ENCODE measurements at places on chromosomes 6 and 20.

DNA sequence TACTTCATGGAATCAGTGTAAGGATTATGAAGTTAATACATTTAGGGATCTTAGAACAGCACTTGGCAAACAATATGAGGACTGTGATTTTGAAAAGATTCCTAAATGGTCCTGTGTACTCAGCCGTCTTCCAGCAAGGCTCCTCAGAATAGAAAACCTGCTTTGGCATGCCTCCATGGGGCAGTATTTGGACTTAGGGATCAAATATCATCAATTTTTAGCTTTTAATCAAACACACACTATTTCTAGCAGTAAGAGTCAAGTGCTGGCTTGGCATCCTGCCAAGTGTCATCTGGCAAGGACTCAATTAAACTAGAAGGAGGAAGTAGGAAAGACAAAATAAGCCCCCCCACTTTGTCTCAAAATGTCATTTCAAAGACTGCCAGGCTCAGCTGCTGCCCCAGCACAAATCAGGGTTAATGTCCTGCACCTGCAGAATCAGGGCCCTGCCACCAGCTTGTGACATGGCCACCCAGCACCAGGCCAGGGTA lies 40.8 kb downstream of the IYD start:
- peak; percentile 57 for DNase-seq

DNA sequence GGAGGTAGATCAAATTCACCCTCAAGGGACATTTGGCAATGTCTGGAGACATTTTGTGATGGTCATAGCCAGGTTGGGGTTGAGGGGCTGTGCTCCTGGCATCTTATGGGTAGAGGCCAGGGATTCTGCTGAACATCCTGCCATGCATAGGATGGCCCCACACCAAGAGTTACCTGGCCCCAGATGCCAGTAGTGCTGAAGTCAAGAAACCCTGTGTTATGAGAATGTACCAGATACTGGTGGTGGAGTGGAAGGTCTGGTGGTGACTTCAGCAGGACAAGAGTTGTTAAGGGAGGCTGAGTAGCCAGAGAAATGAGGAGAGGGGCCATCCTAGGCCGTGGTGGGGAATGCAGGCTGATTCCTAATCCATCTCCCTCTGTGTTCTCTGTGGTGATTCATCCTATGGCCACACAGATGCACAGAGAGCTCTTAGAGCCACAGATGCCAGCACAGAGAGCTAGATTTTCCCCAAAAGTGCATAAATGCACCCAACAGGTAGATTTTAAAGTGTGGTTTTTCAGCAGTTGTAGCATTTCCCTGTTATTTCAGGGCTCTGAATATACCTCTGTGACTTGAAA lies 43.6 kb downstream of the CDYL start:
- DNase-seq: no peak

- DNase-seq: no peak
Measured at GRCh38 chr20:61719691-61720347, 345.9 kb downstream of the TAF4 start.

- no peak for DNase-seq
Measured at GRCh38 chr6:158766621-158767455, 52.3 kb downstream of the EZR start.

- DNase-seq: no peak
Measured at GRCh38 chr20:48393737-48394314, 434.0 kb downstream of the PREX1 start.
